ENCODE measurements at places on chromosomes 4 and X.

DNA sequence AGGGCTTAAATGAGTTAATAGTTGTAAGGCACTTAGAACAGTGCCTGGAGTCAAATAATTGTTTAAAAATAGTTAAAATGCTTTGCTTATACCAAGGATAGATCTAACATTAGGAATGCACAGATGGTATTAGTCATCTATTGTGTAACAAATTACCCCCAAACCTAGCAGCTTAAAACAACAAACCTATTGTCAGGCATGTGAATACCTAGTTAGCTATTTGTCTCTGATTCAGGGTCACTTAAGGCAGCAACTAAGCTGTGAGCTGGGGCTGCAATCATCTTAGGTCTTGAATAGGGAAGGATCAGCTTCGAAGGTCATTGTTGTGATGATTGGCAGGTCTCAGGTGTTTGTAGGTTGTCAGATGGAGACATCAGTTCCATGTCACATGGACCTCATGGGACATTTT, 42.4 kb upstream of the AGA start:
- DNase-seq, result no peak

- DNase-seq, result no peak
Observed at GRCh38 chrX:84248226-84248625, 60.2 kb upstream of the RPS6KA6 start.

GRCh38 chr4:28254003-28254402, 1393.4 kb downstream of the STIM2 start:
- DNase-seq, result no peak

GRCh38 chr4:83490876-83491450, 6.1 kb upstream of the ABRAXAS1 start:
- DNase-seq, result no peak

DNA sequence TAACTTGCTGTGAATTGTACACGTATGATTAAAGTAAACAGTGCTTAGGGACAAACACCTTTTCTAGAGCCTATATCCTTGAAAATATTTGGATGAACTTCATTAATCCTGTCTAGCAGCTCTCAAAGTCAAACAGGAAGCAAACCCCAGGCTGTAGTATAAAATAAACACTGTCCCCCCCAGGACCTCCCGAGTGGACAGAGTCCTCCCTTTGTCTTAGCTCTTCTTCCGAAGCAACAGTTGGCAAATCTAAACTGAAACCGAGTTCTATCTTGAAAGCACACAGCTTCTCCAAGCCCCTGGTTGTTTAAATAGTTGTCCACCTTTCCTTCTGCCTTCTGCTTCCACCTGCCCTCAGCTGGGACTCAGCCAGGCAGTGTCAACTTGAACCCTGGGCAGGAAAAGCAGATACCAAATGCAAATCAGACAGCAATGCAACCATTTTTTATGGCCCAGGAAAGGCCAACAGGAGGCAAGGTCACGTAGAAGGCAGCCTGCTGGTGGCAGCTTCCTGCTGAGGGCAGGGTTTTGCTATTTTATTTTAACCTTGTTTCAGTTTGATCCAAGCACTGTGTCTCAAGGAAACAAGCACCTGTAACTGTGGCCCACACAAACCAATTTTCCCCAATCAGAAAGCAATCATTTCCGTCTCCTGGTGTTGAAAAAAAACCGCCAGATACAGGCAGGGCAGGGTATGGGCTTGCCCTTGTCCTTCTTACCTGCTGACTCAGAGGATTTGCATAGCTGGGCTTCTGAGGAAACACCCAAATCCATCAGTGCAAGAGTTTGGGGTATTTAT, 110.3 kb upstream of the KIT start:
- no peak for DNase-seq

DNA sequence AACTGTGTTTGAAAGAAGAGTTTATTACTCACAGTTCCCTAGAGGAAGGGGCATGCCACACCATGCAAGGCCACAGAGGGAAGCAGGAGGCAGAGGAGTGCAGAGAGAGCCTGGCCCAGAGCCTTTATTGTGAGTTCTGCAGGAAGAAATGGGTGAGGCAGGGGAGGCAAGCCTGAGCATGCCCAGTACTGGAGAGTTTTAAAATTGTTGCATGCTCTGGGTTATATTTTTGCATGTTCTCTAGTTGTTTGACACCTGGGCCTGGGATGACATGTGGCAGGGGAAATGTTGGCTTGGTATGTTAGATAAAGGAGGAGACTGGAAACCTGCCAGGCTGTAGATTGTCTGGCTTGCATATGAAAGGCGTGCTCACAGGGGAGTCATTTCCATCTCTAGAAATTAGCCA, 19.7 kb upstream of the CRMP1 start:
- no peak for DNase-seq

- DNase-seq, result no peak
Observed at GRCh38 chrX:71996826-71997225, 86.2 kb downstream of the NHSL2 start.

DNA sequence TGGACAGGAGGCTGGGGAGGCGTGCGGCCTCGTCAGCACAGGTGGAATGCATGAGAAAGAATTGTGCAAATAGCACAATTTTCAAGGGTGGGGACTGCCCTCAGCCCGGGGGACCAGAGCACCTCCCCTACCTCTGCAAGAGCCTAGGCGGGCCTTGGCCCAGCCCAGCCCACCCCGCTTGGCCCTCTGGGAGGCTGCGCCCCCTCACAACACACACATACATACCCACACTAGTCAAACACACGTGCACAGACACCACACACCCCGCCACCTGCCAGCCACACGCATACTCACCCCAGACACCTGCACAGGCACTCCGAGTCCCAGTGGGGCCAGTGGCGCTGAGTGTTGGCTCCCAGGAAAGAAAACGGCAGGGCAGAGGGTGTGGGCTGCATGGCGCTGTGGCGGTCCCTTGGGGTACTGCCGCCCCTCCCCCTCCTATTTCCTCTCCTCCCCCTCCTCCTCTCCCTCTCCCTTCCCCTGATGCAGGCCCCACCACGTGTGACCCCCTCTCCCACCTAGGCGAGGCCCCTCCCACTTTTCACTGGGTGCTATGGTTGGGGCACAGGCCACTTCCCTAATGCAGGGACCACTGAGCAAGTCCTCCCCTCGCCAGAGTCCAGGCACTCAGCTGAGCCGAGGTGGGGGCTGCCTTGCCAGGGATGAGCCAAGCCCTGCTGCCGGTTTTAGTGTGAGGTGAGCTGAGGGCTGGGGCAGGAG, 84.5 kb downstream of the FAM53A start:
- DNase-seq, result no peak

- no peak for DNase-seq
Observed at GRCh38 chr4:150078579-150079080, 385 bp downstream of the DCLK2 start.

DNA sequence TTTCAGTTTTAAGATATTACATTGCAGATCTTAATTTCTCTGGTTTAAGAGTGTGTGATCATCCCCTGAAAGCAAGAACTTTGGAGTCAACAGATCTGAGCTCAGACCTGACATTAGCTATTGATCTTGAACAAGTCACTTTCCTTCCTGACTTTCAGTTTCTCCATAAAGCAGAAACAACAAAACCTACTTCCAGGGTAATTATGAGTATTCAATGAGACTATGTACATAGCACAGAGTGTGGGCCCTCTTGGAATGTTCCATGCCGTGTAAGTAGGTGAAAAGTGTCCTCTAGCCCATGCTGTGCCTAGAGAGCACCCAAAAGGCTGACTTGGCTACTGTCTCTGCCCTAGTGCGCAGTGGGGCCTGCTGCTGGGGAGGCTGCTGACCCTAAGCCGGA, 188.0 kb upstream of the RPL34 start:
- DNase-seq, result no peak

GRCh38 chrX:123846577-123847038, 13.2 kb upstream of the XIAP start:
- DNase-seq, result no peak

- DNase-seq, result no peak
Observed at GRCh38 chr4:168907119-168907698, 102.8 kb downstream of the CBR4 start.

DNA sequence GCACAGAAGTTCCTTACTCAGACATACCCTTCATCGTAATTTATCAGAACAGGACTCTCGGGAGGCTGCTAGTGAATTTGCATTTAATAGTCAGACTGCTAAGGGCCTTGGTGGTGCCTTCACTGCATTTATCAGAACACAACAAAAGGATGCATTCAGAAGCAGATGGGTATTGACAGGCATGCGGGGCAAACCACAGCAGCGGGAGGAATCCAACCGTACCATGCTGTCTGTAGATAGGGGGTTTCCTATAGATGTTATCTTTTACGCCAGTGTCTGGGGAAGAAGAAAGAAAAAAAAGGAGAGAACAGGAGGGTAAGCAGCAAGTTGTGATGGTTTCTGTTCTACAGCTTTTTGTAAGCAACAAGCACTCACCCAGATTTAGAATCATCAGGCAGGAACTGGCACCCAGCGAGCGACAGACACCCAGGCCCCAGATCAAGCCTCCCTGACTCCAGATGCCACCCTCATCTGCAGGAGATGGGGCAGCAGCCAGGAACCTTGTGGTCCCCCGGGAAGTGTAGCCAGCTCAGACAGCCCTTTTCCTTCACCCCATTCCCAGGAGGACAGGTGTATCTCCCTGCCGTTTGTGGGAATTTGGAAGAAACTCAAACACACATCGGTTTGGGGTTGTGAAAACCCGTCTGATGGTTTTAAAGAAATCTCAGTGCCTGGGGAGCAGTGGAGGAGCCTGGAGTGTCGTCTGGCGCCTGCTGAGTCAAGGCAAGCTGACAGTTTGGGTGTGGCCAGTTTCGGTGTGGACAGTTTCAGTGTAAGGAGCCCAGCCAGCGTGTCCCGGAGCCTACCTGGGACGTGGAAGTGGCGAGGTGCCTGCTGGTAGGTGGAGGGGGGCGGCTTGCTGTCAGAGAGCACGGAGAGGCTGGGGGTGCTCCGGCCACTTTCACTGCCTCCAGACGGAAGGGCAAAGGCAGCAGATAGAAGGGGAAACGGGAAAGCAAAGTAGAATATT, 80.0 kb upstream of the AFAP1 start:
- DNase-seq, result peak; percentile 76

DNA sequence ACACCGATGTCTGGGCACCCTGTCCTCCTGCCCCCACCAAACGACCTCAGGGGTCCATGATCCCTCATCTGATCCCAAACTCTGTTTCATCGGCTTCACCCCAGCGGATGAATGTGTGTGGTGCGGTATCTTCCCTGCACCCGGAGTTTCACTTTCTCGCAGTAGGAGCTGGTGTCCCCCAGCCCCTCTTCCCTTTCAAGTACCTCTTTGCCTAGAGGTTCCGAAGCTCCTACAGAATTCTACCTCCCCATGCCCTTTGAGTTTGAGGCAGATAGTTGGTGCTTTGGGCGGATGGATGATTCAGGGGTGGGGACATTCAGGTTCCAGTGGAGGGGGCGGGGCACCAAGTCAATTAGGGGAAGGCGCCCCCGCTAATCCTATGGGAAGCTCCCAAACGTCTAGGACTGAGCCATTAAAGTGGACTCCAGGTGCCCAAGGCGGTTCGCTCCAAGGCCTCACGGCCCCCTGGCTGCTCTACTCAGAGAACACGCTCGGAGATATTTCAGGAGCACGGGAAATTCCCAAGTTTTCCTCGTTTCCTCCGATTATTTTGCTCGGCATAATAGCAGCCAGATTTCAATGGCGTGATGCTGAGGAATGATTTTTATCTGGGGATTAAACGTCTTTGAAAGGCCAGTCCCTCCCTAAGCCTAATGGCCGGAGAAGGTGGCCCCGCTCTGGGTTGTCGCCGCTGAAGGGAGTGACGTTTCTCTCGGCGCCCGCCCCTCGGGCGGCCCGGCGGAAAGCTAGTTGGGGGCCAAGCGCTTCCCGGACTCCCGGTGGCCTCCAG, 1.3 kb downstream of the MSX1 start:
- DNase-seq, result no peak

DNA sequence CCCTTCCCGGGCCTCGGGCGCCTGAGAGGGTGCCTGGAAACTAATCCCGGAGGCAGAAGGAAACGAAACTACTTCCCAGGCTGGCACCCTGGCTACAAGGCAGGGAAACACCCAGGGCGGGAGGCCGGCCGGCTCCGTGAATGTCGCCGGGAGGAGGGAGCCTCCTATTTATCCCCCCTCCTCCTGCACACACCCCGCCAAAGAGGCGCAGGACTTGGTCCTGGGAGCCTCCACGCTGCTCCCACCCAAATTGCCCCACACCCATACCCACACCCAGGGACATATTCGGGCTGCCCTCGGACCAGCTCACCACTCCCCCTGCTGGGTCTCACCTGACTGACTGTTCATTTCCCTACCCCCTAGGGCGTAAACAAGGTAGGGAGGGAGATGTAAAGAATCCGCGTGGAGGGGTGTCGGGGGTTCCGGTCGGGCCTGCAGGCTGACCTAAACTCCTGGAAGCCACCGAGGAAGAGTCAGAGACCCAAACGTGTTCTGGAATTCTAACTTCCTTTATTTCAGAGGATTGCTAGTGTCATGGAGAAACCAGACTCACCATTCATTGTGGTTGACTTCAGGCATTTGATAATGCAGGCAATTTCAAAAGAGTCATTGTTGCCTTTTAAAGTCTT, at the start of gene BTC:
TSS of gene BTC (minus strand) at position 142 of the 629 bp plus-strand sequence. CDS start 198 bp downstream, outside the sequence.
- peak; percentile 51 for DNase-seq

- DNase-seq, result no peak
Observed at GRCh38 chr4:1517592-1518411, 111.6 kb upstream of the NKX1-1 start.

DNA sequence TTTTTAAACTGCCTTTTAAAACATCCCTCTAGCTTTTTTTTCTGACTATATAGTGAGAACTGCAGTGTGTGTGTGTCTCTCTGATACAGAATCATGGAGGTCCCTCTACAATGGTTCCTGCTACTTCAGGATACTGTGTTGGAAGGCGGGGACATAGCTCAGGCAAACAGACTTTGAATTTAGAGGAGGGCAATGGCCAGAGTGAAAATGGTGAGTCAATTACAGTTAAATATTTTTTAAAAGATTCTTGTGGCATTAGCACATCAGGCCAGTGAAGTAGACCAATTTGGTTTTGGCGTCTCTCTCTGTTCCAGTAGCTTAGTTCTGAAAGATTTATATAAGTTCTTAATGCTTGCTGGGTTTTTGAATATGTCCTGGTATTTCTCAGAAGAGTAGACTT, 47.1 kb downstream of the ALG13 start:
- DNase-seq, result no peak

- DNase-seq, result no peak
Observed at GRCh38 chr4:633976-634598, 8.7 kb downstream of the PDE6B start.

DNA sequence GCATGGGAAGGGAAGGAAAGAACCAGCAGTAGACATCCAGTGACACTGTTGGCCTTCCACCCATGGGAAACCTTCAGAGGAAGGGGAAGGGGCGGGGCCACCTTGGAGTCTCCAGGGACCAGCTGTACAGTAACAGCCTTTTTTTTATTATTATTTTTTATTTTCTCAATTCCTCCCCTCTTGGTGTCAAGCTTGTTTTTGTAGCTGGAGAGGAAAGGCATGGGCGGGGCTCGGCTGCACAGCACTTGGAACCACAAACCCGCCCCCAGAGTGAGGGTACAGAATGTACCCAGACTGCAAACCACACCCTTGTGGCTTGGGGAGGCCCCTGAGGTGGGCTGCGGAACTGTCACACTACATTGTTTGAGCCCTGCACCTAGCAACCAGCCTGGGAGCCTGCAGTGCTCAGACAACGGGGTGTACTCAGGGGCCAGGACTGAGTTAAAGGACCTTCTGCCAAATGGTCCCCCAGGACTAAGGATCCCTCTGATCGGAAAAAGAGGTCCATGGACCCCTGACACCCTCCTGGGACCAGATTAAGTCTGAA, 45.7 kb downstream of the PRPS1 start:
- DNase-seq, result no peak

All from NCI-H187 (cell line).